ENCODE measurements at places on chromosomes 2 and 18.

- no peak for DNase-seq
Observed at GRCh38 chr2:46175419-46175818, 121.8 kb upstream of the EPAS1 start.

GRCh38 chr2:77479895-77480294, 42.3 kb downstream of the LRRTM4 start:
- DNase-seq, result no peak

GRCh38 chr2:209688385-209688784, 83.2 kb upstream of the UNC80 start:
- DNase-seq, result no peak

DNA sequence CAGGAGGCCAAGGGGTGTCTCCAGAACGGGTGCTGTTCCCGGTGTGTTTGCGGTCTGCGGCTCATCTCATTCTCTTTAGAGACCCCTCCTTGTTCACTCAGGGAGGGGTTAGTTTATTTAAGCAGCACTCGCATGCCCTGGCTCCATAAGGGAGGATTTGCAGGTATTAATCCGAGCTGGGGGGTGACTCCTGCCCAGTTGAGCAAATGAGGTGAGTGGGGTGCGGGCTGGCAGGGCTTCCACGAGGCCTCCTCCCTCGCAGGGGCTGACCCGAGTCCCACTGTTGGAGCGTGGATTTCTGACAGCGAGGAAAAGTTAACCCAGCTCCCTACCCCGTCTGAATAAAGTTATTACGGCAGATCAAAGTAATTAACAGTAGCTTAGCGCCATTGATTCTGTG, 371.8 kb upstream of the SALL3 start:
- no peak for DNase-seq

GRCh38 chr2:191638802-191639172, 39.1 kb upstream of the NABP1 start:
- no peak for DNase-seq

GRCh38 chr2:43039376-43040080, 186.9 kb downstream of the ZFP36L2 start:
- no peak for DNase-seq

DNA sequence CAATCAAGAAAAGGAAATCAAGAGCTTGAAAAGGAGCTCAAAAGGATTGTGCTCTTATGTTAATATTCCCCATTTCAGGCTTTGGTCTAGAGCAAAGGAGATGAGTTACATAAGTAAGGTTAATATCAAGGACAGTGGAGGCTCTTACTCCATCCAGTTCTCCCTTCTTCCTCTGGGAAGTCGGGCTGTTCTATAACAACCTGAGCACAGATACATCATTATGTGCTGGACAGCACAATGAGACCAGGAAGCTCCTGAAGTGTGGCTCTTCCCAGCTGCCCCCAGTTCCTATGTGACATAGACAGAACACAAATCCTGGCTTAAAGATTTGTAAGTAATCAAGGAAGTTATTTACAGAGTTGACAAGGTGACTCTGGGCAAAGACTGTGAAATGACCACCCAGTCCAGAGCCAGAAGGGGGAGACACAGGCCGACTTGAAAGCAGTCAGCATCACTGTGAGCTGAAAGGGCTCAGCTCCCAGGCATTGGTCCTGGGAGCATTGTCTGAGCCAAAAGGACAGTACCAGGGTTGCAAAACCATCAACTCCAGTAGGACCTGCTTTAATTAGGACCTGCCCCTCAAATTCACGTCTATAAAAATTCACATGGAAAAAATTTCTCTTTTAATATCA, 917.6 kb upstream of the ACVR2A start:
- DNase-seq, result peak; percentile 81

GRCh38 chr2:166170356-166170755, 42.5 kb upstream of the SCN1A start:
- no peak for DNase-seq

DNA sequence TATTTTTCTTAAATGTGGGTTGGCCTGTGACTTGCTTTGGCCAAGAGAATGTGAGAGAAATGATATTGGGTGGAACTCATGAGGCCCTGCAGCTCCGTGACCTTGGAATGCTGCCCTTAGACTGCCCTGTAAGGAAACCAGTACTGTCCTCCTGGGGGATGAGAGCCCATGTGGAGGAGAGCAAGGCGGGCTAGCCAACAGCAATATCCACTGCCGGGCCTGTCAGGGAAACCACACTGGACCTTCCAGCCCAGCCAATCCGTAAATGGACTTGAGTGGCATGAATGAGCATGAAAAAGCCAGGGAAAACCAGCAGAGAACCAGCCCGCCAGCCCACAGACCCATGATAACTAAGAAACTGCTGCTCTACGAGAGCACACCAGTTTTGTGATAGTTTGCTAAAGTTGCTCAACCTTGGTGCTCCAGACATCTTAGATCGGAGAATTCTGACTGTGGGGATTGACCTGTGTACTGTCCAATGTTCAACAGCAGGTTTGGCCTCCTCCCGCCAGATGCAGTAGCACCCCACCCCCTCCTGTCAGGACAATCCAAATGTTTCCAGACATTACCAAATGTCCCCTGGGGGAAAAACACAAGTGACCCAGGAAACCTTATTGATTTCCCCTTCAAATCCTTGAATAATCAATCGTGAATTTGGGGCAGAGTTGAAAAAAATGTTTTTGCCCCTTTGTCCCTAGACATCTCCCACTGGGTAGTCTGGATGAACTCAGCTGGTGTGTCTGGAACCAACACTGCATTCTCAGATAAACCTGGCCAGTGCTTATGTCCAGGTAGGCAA, 27.2 kb downstream of the ALPK2 start:
- DNase-seq, result no peak

GRCh38 chr2:186256540-186256939, 229.5 kb upstream of the ZC3H15 start:
- peak; percentile 66 for DNase-seq

Measured in stomach (tissue), 19 donors.